ENCODE measurements at places on chromosomes 1 and 21.

GRCh38 chr1:150753416-150753815 lies 12.2 kb downstream of the CTSS start:
- no peak for DNase-seq

DNA sequence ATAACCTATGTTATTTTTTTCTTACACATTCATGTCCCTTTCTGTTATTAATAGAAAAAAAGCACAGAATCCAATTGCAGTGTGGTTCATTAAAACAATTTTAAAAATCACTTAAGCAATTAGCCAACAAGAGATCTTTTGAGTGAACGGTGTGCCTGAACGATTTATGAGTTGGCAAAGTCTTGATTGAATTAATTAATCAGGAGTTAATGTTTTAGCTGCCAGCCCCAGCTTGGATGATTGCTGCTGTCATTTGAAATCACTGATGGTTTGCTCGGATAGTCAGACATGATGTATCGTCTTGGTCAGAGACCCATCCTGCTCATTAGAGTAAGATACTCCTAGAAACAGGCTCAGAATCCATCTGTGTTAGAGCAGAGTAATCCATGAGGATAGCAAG lies 158.3 kb upstream of the GALNT2 start:
- no peak for DNase-seq

DNA sequence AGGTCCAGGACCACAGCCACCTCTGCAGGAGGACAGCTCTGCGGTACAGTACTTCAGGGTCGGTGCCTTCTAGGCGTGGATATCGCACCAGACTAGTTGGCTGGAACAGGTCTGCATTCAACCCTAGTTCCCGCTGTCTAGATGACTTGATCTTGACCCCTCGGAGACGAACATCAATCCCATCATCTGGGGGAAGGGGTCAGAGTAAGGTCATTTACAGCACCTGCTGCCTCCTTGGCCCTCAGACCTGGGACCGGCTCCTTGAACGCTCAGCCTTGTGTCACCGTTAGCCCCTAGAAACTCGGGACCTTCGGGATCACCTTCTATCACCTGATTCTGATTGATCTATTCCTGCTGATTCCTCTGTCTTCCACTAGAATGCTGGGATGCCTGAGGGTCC lies 2.6 kb downstream of the HECTD3 start:
- no peak for DNase-seq

- DNase-seq = no peak
These were observed 111.6 kb downstream of the ADGRL2 start for GRCh38 chr1:81912383-81912782.

DNA sequence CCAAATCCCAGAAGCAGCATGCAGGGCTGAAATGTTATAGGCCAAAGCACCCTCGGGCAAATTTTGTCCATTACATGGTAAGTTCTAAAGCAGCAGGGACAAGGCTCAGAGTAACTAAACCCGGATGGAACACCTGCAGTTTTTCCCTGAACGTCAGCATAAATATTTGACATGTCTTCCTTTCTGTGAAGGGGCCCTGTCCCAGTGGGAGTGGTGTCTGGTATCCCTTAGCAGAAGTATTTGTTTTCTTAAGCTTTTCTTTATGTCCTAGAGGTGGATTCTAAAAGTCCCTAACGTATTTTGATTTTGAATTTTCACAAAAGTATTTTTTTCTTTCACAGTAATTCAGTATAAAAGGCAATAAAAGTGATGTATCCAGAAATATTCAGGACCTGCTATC lies 223.9 kb downstream of the ST6GALNAC3 start:
- DNase-seq = no peak

GRCh38 chr21:29637134-29637533 lies 302.7 kb downstream of the GRIK1 start:
- no peak for DNase-seq

DNA sequence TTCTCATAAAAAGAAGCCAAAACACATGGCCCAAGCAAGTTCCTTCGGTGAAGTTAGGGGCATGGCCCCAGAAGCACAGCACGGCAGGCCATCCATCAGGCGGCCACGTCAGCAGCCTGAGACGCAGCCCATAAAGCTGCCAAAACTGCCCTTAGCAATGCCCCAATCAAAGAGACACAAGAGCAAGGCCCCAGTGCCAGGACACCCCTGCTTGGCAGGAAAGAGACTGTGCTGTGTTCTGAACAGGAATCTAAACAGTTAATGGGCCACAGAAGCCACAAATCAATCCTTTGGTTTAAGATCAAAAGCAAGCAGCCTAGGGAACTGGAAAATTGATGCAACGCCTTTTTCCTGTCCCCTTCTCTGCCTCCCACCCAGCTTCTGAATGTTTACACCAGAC lies 497.0 kb upstream of the USP24 start:
- no peak for DNase-seq

Measured in GM04503 (cell line).